NCI-H1048 (cell line): ENCODE measurements at places on chromosomes 13 and 19.
A peak's percentile ranks its signal among the peaks of the same experiment; 100 is the strongest.

DNA sequence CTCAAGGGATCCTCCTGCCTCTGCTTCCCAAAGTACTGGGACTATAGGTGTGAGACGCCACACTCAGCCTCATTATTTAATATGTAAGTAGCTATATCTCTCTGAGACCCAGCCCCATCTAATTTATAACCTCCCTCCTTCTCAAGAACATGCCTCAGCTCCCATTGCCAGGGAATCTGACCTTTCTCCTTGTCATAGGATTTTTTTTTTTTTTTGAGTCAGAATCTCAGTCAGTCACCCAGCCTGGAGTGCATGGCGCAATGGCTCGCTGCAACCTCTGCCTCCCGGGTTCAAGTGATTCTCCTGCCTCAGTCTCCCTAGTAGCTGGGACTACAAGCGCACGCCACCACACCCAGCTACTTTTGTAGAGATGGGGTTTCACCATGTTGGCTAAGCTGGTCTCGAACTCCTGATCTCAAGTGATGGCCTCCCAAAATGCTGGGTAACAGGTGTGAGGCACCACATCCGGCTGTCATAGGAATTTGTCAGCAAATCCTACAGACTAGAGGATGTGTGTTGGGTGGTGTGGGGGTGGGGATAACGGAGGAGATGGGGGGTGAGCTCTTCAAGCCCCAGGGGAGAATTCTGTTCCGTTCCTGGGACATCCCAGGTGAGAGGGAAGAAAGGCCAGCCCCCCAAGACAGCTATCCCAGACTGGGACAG lies 5.1 kb upstream of the EPS8L1 start:
- no peak for DNase-seq

- no peak for DNase-seq
Measured at GRCh38 chr13:34752283-34752960, 189.6 kb upstream of the NBEA start.

GRCh38 chr19:4370418-4371041 lies 27.2 kb downstream of the MPND start:
- no peak for DNase-seq

GRCh38 chr19:50880241-50880640 lies 7.0 kb downstream of the KLK2 start:
- no peak for DNase-seq

DNA sequence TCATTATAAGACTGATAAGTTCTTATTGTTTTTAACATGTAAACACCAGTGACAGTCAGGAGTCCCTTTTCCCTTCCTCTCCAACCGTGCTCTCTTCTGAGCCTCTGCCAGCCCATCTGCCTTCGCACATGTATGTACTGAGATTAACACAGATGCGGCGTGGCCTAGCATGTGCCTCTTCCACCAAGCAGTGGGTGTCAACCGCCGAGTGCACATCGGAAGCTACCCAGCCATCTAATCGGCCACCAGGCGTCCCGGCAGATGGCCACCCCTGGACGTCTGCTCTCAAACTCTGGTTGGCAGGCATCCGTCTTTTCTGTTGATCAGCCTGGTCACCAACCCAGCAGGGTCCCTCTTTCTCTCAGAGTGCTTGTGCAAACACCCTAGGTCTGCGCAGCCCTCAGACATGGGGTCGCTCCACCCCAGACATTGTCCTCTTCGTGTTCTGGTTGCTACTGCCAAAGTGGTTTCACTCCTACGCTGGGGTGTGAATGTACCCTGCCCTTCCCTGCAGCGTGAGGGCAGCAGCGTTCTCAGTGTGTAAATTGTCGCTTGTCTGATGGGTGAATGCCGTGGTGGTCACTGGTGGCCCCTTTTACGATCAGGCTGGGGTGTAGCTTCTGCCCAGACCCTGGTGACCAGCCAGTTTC lies 57.7 kb upstream of the LDLR start:
- no peak for DNase-seq

DNA sequence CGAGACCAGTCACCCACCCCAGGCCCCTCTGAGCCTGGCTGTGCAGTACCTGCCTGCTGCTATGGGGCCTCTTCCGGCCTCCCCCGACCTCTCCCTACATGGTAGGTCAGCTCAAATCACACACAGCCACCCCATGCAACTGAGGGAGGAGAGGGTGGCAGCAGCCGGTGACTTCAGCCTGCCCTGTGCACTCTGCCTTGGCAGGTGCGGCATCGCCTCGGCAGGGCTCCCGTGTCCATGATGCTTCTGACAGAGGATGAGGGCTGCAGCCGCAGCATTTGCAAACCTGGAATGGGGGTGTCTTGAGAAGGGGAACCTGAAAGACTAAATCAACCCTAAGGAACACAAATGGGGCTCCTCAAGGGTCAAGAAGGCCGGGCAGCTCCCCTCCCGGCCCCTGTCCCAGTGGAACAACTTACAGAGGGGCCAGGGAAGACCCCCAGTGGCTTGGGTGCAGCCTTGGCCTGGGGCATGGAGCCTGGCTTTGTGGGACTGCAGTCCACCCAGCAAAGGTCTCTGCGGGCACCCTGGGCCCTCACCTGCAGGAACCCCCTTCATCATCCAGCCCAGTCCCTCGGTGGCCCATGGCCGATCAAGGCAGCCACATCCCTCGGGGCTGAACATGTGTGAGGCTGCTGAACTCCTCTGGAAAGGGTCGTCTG lies 6.7 kb downstream of the TEX29 start:
- DNase-seq = no peak

- DNase-seq = no peak
Measured at GRCh38 chr19:1747285-1748114, 5.8 kb upstream of the ONECUT3 start.

- no peak for DNase-seq
Measured at GRCh38 chr13:45847554-45848224, 3.9 kb downstream of the SIAH3 start.

DNA sequence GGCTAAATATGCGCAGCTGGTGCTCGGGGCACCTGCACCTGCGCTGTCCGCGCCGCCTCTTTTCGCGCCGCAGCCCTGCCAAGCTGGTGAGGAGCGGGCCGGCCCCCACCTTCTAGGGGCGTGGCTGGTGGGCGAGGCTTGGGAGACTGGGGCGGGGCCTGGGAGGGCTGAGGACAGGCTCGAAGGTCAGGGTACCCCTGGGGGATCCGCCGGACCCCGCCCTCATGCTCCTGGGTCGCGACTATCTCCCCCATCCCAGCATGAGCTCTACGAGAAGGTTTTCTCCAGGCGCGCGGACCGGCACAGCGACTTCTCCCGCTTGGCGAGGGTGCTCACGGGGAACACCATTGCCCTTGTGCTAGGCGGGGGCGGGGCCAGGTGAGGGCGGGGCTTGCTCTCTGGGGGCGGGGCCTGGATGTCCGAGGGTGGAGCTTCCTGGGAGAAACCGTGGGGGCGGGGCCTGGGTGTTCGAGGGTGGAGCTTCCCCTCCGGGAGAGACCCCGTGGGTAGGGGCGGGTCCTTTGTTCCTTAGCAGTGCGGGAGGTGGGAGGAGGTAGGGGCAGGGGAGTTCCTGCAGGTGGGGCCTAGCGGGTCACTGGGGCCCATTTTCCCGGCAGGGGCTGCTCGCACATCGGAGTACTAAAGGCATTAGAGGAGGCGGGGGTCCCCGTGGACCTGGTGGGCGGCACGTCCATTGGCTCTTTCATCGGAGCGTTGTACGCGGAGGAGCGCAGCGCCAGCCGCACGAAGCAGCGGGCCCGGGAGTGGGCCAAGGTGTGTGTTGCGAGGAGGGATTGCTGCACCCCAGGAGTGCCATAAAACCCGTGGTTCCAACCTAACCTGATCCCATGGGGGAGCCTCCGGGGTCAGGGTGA lies 19.7 kb downstream of the PNPLA6 start:
- no peak for DNase-seq

DNA sequence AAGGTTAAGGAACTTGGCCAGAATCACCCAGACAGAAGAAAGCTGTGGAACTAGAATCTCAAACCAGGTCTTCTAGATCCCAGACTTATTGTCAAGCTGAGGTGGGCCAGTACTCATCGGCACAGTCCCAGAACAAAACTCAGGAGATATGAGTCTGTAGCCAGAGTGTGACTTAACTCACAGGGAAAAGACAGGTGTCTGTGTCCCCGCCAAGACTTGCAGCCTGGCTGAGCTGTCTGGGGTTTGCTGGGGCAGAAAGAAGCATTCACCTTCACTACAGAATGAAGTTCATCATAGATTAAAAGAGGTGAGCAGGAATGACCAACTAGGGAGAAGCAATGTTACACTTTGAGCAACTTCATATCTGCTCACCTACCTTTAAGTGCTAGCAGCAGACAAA lies 257.2 kb downstream of the FOXO1 start:
- no peak for DNase-seq

DNA sequence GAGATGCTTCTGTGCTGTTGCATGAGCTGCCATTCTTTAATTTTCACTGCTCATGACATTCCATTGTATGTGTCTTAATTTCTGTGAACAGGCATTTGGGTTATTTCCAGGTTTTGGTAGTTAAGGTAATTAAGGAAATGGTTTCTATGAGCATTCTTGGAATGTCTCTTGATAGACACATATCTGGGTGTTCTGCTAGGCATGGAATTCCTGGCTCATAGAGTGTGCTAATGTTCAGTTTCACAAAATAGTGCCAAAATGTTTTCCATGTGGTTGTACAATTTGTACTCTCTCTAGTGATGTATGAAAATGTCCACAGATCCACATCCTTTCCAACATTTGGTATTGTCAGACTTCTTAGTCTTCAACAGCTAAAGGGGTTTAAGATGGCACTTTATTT lies 680.9 kb upstream of the SGCG start:
- no peak for DNase-seq

DNA sequence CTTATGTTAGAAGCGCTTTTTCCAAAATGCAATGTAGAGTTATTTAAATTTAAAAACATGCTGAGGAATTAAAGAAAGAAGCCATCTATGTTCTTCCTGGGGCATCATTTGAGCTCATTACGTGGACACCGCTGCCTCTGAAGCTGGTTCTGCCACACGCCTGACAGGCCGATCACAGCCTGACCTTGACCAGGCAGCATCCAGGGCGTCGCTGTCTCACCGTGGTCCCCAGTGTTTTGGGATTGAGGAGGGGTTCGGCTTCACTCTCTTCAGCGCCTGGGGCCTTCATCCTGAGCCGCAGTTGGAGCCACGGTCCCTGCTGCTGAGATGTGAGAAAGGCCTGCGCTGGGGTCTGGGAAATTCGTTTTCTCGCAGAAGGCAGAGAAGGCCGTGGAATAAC lies 64.0 kb downstream of the ATP11A start:
- DNase-seq = no peak

DNA sequence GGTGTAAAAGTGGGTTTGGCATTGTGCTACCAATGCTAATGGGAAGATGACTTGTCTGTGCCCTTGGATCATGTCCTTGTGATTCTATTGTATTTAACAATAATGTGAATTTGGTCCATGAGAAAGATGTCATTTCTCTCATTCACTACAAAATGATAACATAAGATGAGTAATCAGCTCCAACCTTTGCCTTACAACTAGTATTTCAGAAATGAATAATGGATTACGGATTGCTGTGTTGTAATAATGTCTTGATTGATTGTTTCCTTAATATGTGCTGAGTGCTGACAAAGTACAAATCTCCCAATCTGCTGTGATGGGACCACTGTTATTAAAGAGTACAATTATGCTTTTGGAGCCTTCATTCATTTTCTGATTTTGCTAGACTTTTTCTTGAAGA lies 375.0 kb downstream of the PCDH9 start:
- DNase-seq = no peak

DNA sequence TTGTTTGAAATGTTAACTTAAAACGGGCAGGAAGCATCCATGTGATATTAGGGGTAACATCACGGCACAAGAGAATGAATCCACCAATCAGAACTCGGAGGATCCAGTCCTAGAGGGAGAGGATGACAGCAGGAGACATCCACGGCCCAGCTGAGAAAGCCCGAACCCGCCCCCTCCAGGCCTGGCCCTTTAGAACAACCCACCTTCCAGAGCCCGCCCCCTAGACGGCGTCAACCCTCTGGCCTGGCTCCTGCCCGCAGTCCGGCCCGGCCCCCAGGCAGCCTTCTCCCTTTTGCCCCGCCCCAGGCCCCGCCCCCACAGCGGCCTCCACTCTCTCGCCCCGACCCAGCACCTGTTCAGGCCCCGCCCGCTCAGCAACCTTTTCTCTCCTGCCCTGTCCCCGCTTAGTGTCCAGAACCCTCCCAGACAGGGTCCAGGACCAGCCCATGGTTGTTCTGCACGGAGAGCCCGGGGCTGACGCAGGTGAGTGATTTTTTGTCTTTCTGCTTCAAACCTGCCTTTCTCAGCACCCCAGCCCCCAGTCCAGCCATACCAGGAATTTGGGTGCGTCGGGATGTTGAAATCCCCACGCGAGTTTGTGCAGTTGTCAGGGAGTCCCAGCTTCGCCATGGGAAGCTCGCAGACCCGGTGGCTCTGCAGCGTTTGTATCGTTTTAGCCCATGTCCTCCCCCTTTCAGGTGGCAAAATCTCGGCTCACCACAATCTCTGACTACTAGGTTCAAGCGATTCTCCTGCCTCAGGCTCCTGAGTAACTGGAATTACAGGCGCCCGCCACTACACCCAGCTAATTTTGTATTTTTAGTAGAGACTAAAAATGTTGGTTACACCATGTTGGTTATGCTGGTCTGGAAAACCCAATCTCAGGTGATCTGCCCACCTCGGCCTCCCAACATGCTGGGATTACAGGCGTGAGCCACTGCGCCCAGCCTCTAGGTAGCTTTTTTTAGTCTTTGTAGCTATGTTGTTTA lies 16.1 kb downstream of the ZNF816 start:
- DNase-seq = peak; percentile 47

DNA sequence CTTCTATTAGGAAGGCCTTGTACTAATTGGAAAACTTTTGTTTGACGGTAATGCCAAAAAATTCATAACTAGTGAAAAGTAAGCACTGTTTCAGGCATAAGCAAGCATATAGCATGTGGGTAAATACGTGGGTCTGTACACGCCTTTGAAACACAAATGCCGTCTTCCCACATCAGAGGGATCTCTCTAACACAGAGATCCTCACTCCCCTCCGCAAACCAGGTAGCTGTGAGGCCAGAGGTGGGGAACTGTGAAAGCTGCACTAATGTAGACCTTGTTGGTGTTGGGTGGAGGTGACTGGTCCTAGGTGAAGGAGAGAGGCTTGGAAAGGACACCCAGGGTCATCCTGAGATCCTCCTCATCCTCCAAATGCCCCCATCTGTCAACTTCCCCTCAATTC lies 16.0 kb upstream of the POU2F2 start:
- DNase-seq = no peak

DNA sequence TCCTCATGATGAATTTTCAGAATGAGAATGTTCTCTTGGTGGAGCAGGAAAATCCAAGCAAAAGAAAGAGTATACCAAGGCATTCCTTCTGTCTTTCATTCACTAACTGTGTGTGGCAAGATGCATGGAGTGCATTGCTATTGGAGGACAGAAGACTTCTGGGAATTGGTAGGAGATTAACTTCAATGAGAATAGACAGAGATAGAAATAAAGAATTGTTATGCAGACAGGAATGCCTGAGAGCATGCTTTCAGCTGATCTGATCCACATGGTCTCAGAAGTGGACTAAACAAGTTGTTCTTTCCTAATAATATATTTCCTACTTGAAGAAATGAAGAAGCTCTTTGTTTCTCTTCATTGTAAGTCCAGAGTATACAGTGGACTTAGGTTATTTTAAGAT lies 303.6 kb downstream of the MYO16 start:
- DNase-seq = no peak

- no peak for DNase-seq
Measured at GRCh38 chr19:35154525-35155406, at the start of gene FXYD5. FXYD5 (plus strand) TSS chr19:35154735; CDS start chr19:35155551, 816 bp downstream.

GRCh38 chr13:98768522-98768921 lies 16.1 kb upstream of the SLC15A1 start:
- no peak for DNase-seq
